ENCODE measurements at places on chromosomes 12 and 14.

DNA sequence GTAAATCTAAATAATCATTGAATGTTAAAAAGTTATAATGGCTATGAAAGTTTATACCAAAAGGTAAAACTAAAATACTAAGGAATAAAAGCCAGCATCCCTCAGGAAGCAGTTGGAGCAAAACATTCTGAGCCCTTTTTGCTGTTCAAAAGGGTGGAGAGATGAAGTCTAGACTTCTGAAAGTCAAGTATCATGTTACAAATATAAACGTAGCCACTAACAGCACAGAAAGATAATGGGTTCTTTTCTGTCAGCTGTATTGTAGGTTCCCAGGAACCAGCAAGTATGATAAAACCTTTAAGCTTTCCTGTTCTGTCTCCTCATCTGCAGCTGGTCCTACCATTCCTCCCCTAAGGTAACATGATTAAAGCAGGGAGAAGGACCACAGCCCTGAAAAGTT is 16.4 kb upstream of the PLD4 start:
- no peak for DNase-seq

- DNase-seq, result no peak
Observed at GRCh38 chr12:130142736-130143135, 19.5 kb upstream of the FZD10 start.

GRCh38 chr12:67280572-67280971 is 11.4 kb downstream of the CAND1 start:
- DNase-seq, result no peak

DNA sequence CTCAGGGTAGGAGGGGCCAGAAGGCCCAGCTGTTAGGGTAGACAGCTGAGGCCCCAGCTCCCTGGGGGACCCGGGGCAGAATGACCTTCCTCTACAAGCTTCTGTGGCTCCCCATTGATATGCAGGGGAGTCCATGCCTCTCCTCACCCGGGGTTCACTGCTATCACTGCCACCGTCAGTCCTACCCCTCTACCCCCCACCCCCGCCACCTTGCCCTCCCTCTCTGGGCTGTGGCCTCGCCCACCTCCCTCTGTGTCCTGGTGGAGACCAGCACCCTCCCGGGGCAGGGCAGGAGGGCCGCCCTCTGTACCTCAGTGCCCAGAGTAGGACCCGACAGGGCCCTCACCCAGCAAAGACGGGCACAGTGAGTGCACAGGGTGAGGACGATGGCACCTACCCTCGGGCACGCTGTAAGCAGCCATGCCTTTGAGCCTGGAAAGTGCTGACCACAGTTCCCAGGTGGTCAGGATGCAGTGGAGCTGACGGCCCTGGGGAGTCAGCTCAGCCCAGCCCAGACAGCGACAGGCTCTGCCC is 88.4 kb upstream of the SFSWAP start:
- DNase-seq, result no peak

DNA sequence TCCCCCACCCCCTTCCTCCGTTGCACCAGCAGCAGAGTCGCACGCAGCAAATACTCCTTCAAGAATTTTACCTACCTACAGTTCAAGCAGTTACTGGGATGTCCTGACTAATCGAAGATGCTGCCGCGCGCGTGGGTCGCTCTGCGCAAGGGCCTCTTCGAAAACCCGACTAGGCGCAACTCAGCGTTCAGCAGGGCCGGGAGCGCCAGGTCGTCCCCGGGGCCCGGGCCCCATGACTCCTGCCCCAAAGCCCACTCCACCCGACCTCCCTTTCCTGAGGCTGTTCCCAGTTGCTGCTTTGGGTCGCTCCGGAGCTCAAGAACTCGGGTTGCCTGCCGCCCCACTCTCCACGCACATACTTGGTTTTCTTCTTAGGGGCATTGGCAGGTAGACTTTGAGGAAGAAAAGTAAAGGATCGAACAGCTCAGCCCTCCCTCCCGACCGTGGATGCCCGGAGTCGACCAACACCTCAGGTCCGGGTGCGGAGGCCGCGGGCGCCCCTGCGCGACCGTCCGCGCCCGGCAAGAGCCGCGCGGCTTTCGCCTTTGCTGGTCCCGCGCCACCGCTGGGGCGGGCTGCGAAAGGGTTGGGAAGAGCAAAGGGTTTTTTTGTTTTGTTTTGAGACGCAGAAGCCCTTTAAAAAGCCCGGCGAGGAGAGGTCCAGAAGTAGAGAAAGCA is 1.9 kb downstream of the BMP4 start:
- DNase-seq, result no peak

DNA sequence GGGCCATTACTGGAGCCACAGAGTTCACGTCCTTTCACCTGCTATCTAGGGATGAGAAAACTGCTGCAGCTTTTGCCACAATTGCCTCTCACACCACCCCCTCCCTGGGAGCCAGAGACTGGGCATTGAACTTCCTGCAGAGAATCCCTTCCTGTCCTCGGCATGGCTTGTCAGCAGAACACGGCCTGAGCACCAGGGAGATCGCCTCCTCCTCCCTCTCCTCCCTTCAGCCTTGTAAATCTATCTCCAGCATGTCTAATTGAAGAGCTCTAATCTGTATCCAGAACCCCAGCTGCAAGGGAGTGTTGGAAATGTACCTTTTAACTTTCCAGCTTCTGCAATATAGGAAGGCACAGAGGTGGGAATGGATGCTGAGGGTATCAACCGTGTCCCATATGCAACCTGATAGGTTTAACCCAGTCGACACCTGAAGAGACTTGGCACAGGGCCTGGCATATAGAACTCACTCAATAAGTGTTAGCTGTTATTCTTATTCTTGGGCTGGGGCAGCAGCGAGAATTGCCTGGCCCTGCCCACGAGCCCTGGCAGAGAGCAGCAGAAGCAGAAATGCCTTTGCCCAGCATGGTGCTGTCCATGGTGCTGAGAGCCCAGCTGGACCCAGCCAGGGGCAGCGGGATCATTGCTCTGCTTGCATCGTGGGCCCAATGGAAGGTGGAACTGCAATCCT is 26.8 kb downstream of the TMEM63C start:
- DNase-seq, result peak; percentile 53

GRCh38 chr12:27785882-27786570 is 6.0 kb upstream of the MANSC4 start:
- no peak for DNase-seq

GRCh38 chr12:11584221-11584855 is 65.1 kb upstream of the ETV6 start:
- DNase-seq, result no peak

DNA sequence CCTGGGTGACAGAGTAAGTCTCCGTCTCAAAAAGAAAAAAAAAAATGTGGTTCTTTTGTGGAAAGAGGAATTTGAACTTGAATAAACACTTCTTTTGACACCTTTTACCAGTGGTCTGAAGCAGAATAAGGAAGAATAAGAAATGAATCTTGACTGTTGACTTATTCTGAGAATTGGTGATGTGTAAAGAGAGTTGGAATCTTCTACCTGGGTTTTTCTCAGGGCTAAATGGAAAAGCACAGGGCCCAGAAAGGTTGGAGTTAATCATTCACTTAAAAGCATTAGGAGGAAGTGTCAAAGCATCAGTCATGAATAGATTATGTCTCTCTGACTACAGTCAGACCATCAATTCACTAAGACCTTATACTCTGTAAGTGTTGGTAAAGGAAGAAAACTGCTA is 13.9 kb downstream of the PNMA1 start:
- no peak for DNase-seq

DNA sequence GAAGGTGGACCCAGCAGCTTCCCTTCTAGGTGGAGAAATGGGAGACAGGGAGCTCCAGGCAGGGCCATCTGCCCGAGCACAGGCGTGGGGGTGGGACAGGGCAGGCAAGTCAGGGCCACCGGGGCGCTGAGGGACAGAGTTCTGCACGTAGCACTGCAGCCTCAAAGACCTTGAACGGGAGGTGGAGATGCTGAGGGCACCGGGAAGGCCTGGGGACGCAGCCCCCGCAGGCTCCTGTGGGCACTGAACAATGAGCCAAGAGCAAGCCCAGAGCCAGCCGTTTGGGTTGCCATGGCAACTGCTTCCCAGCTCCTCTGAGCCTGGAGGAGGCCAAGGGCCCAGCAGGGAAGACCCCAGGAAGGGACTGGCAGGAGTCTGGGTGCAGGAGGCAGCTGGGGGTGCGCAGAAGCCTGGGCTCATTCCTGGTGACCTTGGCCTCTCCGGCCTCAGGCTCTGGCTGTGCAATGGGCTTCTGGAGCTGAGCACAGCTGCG is 3.4 kb downstream of the LBHD2 start:
- DNase-seq, result no peak

- no peak for DNase-seq
Observed at GRCh38 chr12:24470050-24470449, 478.9 kb downstream of the BCAT1 start.

GRCh38 chr14:38989922-38990546 is 113.0 kb downstream of the SEC23A start:
- no peak for DNase-seq

- no peak for DNase-seq
Observed at GRCh38 chr12:132527186-132527882, 37.4 kb downstream of the FBRSL1 start.

GRCh38 chr14:60106339-60106738 is 14.6 kb downstream of the PCNX4 start:
- no peak for DNase-seq

DNA sequence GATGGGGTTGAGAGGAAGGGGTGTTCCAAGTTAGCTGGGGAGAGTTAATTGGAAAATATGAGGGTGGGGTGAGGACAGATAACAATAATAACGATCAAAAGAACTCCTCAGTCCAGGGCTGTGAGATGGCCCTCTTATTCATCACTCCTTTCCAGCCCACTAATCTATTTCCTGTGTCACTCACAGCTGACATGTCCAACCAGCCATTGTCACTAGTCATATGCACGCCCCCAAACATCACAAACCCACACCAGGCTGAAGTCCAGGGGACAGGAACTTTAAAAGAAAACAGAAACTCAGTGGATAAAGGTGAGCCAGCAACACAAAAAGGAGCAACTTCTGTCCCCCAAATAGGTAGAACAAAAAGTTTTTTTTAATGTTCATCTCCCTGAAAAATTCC is 911 bp downstream of the CALCOCO1 start:
- DNase-seq, result no peak

GRCh38 chr14:55430024-55430690 is 10.3 kb downstream of the TBPL2 start:
- DNase-seq, result peak; percentile 40

All from activated gamma-delta T cell treated with Interleukin-2 at 50 U/mL for 16 hours (primary cell).